Stimulated activated CD8-positive, alpha-beta memory T cell treated with anti-CD3 and anti-CD28 coated beads, Interleukin-7, amount 100 ng/mL, for 48 hours (primary cell): ENCODE measurements at places on chromosomes 5 and 9.

DNA sequence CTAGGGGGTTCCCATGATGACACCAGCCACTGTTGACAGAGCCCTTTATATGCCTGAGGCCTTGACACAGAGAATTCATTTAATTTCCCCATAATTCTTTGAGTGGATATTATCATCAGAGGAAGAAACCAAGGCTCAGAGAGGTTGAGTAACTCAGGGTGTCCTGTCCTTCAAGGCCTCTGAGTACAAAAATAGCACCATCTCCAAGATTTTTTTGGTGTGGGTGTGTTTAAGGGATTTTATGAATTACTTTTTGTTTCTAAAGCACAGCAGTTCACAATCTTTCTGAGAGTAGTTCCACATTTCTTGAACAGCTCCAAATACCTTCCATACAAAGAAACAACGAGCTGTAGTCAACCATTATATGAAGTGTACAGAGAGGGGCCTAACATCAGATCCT, 6.2 kb upstream of the GSN start:
- no peak for DNase-seq

GRCh38 chr9:92426501-92427145, 2.4 kb upstream of the OMD start:
- DNase-seq: no peak

GRCh38 chr9:106032978-106033377, 338.6 kb downstream of the TMEM38B start:
- DNase-seq: no peak

GRCh38 chr5:179422908-179423481, 77.7 kb upstream of the ADAMTS2 start:
- DNase-seq: no peak

GRCh38 chr5:158283397-158283796, 424.5 kb upstream of the CLINT1 start:
- no peak for DNase-seq

GRCh38 chr5:65479527-65479926, 2.2 kb downstream of the ADAMTS6 start:
- DNase-seq: no peak
